ENCODE measurements at places on chromosomes 13 and 19.

DNA sequence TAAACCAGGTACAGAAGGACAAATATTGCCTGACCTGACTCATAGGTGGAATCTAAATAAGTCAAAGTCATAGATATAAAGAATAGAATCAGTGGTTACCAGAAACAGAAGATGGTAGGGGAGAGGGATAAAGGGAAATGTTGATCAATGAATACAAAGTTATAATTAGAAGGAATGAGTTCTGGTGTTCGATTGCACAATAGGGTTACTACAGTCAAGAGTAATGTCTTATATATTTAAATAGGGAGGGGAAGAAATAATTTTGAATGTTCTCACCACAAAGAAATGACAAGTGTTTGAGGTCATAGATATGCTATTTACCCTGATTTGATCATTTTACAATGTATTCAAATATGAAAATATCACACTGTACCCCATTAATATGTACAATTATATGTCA is 1541.2 kb downstream of the SLITRK1 start:
- DNase-seq: no peak

DNA sequence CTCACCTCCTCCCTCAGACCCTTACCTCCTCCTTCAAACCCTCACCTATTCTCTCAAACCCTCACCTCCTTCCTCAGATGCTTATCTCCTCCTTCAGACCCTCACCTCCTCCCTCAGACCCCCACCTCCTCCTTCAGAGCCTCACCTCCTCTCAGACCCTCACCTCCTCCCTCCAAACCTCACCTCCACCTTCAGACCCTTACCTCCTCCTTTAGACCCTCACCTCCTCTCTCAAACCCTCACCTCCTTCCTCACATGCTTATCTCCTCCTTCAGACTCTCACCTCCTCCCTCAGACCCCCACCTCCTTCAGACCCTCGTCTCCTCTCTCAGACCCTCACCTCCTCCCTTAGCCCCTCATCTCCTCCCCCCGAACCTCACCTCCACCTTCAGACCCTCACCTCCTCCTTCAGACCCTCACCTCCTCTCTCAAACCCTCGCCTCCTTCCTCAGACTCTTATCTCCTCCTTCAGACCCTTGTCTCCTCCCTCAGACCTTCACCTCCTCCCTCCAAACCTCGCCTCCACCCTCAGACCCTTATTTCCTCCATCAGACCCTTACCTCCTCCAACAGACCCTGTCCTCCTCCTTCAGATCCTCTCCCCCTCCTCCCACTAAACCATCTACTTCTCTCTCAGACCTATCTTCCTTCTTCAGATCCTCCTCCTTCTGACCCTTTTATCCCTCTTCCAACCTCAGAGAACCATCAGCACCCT is 2.5 kb upstream of the BCL3 start:
- DNase-seq: no peak

DNA sequence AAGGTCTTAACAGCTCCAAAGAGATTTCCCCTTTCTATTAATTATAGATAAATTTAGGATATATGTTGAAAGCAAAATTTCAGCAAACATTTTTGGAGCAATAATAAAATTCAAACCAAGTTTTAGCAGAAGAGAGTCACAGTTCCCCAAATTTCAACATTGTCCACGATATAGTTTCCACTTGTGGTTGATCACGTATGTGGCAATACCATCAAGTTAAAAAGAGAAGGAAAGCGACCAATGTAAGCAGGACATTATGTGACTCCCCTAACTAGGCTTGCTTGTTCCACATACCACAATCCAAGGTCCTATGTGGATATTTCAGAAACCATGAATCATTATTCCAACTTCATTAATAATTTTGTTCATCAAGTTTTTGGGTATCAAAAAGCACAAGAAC is 52.8 kb downstream of the ELF1 start:
- no peak for DNase-seq

GRCh38 chr13:21237081-21237480 is 60.6 kb downstream of the MRPL57 start:
- DNase-seq: no peak

DNA sequence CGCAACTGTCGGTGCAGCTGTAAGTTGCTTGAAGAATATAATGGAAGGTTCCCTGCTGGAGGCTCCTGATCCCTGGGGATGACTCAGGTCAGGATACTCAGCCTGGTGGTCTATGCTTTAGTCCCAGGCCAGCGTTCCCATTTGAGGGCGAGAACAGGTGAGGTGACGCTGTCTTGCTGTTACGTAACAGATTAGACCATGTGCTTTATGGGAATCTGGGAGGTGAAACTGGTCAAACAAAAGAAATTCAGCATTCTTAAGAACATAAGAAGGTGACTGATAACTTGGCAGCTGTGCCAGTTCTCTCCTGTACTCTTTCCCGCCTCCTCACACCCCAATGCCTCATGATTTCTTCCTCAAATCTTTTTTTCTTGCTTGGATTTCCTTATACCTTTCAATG is at the start of gene CXCL17:
TSS of gene CXCL17 (minus strand) at position 114 of the 400 bp plus-strand sequence. CDS start 114 bp downstream, outside the sequence.
- no peak for DNase-seq

Measured in nucleus accumbens (tissue), 56 donors.